KBM-7 (cell line): ENCODE measurements at places on chromosomes 2 and 18.

DNA sequence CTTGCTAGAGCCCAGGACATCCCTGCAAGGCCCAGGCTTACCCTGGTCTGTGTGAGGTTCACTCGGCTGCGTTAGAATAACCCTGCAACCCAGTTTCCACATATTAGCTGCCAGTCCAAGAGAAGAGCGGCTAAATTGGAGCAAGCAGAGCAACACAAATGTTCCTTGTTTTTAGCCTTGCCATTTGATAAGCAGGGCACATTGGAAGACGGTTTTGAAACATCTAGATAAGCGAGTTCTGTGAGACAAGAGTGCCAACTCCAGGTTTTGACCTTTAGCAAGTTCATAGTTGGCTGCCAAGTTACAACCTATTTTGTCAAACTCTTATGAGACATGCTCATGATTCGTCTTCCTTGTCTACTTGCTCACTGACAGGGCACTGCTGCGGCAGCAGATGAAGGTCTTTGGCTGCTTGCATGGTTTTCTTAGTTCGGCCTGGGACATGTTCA lies 23.5 kb downstream of the DPP4 start:
- no peak for DNase-seq

- DNase-seq, result no peak
These were observed 1.7 kb upstream of the SKOR2 start for GRCh38 chr18:47253101-47253654.

- DNase-seq, result no peak
These were observed 67.8 kb downstream of the SLC4A3 start for GRCh38 chr2:219695145-219695709.

- DNase-seq, result no peak
These were observed 69.2 kb downstream of the RIT2 start for GRCh38 chr18:43046322-43046721.

GRCh38 chr2:55009277-55010060 lies 40.8 kb downstream of the RTN4 start:
- no peak for DNase-seq
